Stomach (tissue), 19 donors: ENCODE measurements at places on chromosomes 13 and 19.
A peak's percentile ranks its signal among the peaks of the same experiment; 100 is the strongest.

DNA sequence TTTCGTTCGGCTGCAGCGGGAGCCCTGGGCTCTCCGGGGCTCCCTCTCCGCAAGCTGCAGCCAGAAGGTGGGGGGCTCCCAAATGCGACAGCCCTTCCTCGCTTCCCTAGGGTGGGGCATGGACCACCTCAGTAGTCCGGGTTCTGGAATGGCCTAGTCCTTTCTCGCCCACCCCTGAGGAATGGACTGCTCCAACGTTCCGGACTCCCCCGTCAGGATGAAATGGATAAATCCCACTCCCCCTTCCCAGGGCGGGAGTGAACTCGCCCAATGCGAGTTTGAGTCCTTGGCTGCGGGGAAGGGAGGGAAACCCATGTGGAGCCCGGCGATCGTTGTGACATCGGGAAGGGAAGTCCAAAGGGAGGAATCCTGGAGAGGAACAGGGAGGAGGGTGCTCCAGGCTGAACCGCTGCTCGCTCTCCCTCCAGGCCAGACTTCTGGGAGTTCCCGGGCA is 5.5 kb downstream of the HRC start:
- peak; percentile 58 for DNase-seq

- peak; percentile 71 for DNase-seq
These were observed 17.2 kb downstream of the RASA3 start for GRCh38 chr13:114115191-114115671.

DNA sequence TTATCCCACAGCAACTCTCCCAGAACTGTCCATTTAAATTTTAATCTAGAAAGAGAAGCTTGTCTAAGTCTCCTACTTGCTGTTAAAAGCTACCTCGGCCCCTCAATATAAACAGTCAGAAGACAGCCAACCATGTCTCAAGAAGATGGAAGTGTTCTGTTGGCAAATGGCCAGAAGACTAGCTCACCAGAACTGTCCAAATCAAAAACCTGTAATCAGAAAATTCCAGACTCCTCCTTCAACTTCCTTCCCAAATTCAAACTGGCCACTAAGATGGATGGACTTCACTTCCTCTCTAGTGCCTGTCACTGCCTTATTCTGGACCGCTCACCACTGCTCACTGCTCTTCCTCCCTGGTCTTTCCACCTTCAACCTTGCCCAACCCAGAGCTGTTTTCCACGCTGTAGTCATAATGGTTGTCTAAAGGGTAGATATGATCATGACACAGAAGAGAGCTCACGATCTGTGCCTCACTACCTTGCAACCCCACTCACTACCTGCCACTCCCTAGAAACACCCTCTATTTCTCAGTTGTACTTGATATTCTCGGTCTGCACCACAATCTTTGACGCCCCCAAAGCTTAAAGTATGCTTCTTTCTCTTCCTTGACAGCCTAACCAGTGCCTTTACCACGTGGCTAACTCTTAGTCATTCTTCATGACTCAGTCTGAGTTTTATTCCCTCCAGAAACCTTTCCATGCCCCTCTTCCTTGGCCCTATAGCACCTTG is 9.2 kb downstream of the FGF14 start:
- DNase-seq, result peak; percentile 14

GRCh38 chr13:34156841-34157365 is 339.0 kb downstream of the RFC3 start:
- peak; percentile 96 for DNase-seq

DNA sequence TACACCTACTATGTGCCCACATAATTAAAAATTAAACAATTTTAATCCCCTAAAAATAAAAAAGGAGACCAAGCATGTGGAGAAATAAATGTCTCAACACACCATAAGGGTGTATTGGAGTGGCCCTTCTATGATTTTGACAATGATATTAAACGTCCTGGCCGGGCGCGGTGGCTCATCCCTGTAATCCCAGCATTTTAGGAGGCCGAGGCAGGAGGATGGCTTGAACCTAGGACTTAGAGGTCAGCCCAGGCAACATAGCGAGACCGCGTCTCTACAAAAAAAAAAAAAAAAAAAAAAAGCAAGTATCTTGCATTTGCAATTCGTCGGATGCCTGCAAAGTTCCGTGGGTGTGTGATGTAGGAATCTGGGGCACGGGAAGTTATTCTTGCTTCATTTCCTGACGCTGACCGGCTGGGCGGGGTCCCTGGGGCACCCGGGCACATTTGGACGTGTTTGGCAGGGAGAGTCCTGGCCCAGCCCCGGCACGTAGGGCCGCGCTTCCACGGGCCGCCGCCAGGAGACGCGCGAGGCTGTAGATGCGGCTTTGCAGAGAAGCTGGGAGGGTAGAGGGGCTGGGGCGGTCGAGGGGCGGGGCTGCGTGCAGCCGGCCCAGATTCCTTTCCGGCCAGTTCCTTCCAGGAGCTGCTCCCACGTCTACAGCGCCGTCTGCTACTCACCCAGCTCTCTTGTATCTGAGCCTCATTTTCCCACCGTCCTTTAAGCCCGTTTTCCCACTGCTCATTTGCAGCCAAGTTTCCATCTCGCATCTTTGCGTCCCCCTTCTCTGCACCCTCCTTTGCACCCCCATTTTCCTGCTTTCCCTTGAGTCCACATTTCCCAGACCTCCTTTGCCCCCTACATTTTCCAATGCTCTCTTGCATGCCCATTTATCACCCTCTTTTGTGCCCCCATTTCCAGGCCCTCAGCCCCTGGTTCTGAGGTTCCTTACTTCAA is 2.2 kb upstream of the TSPAN16 start:
- DNase-seq, result peak; percentile 94

- DNase-seq, result no peak
These were observed 278.0 kb downstream of the KLF5 start for GRCh38 chr13:73336773-73337172.

GRCh38 chr13:75690607-75691006 is 54.5 kb downstream of the LMO7 start:
- no peak for DNase-seq

GRCh38 chr13:30523211-30523610 is 57.5 kb upstream of the HMGB1 start:
- no peak for DNase-seq

DNA sequence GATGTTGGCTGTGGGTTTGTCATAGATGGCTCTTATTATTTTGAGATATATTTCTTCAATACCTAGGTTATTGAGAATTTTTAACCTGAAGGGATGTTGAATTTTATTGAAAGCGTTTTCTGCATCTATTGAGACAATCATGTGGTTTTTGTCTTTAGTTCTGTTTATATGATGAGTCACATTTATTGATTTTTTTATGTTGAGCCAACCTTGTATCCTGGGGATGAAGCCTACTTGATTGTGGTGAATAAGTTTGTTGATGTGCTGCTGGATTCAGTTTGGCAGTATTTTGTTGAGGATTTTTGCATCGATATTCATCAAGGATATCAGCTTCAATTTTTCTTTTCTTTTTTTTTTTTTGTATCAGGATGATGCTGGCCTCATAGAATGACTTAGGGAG is 29.4 kb downstream of the NBEA start:
- no peak for DNase-seq

DNA sequence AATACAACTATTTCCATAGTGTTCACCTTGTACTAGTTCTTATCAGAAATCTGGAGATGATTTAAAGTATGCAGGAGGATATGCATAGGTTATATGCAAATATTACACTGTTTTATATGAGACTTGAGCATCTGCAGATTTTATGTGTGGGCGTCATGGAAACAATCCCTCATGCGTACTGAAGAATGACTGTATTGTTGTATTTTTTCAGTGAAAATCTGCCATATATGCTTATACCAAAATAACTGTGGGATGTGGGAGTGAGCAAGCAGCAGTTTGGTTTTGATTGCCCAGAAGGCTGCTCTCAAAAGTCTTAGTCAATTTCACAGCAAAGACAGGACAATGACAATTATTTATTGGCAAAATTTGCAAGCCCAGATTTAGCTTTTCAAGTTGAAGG is 238.8 kb upstream of the PCDH20 start:
- no peak for DNase-seq

GRCh38 chr13:108618233-108618632 is 11.2 kb upstream of the MYO16 start:
- no peak for DNase-seq

- no peak for DNase-seq
These were observed 2.5 kb downstream of the PHF11 start for GRCh38 chr13:49498206-49498605.

DNA sequence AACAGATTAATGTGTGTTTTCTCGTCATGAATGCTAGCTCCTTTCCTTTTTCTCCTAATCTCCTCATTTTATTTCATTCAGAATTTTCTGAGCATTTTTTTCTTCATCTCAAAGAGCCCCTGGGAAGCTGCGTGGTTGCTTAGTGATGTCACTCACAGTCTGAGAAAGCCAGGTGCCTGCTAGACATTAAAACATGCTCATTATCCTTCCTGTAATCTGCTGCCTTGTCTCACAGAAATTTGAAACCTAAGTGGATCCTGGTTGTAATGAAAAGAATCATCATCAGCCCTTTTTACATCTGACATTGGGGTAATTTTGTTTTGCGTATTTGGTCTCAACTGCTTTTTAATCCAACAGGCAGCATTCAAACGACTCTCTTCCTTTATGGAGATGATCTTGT is 108.2 kb upstream of the RNF113B start:
- DNase-seq, result no peak

GRCh38 chr13:110300090-110300815 is 6.7 kb downstream of the COL4A1 start:
- no peak for DNase-seq

DNA sequence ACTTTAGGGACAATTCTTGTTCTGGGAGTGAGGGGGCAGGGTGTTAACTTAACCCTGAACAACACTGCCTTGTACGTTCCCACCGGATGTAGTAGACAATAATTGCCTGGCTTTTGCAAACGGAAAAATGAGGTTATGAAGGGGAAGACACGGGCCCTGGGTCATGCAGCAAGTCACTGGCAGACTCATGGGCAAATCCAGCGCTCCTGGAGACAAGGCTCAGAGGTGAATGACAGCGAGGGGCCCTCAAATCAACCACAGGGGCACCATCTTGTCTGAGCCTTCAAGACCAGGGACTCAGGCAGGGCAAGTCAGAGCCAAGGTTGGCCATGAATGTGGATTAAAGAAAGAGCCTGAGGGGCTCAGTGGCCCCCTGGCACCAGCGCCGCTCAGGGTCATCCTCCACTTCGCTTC is 2.8 kb downstream of the RASA3 start:
- DNase-seq, result no peak

GRCh38 chr13:85282876-85283275 is 516.3 kb downstream of the SLITRK6 start:
- no peak for DNase-seq

GRCh38 chr13:110644892-110645521 is 29.7 kb downstream of the NAXD start:
- peak; percentile 77 for DNase-seq

GRCh38 chr19:3045885-3046697 is 16.2 kb downstream of the TLE5 start:
- peak; percentile 40 for DNase-seq

DNA sequence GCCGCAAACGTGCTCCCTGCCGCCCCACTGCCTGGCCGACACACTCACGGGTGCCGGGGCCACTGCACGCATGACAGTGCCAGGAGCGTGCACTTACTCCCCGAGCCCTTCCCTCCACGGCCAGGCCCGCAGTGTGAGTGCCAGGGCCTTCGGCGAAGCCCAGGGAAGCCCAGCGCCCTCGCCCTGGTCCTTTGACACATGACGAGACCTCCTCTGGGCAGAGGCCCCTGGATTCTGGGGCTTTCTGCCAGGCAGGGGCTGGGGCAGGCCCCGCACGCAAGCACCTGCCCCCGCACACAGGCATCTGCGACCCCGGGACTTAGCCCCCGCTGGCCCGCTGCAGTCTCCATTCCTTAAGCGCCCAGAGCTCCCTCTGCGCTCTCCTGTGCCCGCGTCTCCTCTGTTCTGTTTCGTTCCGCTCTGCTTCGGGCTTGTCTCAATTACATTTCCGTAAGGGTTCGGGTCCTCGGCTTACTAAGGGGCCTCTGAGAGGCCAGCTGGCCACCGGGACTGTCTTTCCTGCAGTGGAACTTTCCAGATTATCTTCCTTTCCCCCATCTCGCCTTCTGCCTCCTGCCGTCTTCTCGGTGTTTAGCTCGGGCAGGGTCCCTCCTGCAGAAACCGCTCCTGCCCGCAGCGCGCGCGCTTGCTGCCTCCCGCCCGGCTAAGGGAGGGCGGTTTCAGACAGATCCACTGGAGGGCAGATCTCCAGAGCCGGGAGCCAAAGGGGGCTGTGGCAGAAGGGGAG is 98.8 kb downstream of the ING1 start:
- DNase-seq, result no peak

DNA sequence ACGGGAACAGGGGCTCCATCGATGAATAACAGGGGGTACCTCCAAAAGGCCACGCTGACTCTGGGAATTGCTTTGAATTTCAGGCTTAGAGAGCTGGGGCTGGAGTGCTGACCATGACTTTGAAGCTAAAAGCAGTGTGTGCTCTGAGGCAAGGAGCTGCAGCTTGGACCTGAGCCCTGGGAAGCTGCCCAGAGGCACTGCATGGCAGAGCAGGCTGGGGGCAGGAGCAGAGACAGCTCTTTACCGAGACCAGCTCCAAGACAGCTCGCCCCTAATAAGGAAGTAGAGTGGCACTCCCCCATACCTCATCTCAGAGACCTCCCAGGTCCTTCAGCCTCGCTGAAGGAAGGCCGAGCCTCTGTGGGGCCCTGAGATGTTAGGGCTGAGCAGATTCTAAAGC is 200.2 kb downstream of the COL4A1 start:
- peak; percentile 75 for DNase-seq

- DNase-seq, result no peak
These were observed 12.7 kb upstream of the LILRA2 start for GRCh38 chr19:54560881-54561385.

GRCh38 chr13:94967183-94968039 is 255.1 kb upstream of the SOX21 start:
- DNase-seq, result peak; percentile 67
